Placental epithelial cell (primary cell): ENCODE measurements at places on chromosomes 11 and 22. TPM values are rescaled to one million over a fixed set of nuclear protein-coding genes. Genes with fewer than 3 reads are reported as not detected.

Gene PKP3
- total RNA-seq: 417 and 687 TPM in 2 replicates

Gene MPZL3
- total RNA-seq: 35.3 and 61.1 TPM in 2 replicates

Gene P4HA3
- total RNA-seq: under 0.01 and 1.1 TPM in 2 replicates

Gene TXN2
- total RNA-seq: 24.7 and 32.0 TPM in 2 replicates

Gene SLC22A8
- total RNA-seq: not detected in 2 replicates

Gene C1QTNF4
- total RNA-seq: 2.0 and 3.6 TPM in 2 replicates
